ENCODE measurements at places on chromosomes 13 and 19.
A peak's percentile ranks its signal among the peaks of the same experiment; 100 is the strongest.

- no peak for DNase-seq
These were observed 4.3 kb downstream of the SOX1 start for GRCh38 chr13:112071102-112071722.

DNA sequence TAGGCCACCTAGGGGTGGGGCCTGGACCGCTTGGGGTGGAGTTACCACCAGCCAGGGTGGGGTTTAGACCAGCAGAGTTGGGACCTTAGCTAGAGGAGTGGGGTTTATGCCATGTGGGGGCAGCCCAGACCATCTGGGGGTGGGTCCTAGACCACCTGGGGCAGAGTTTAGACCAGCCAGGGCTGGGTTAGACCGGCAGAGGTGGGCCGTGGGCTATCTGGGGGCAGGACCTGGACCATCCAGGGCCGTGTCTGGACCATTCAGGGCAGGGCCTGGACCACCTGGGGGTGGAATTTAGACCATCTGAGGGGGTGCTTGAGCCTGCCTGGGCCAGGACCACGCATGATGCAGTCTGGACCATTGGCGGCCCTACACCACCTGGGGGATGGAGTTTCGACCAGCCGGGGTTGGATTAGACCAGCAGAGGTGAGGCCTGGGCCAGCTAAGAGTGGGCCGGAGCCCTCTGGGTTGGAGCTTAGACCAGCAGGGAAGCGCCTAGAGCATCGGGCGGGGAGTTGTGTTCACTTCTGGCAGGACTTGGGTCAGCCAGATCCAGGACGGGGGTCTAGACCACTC is 10.0 kb upstream of the CACNG6 start:
- no peak for DNase-seq

DNA sequence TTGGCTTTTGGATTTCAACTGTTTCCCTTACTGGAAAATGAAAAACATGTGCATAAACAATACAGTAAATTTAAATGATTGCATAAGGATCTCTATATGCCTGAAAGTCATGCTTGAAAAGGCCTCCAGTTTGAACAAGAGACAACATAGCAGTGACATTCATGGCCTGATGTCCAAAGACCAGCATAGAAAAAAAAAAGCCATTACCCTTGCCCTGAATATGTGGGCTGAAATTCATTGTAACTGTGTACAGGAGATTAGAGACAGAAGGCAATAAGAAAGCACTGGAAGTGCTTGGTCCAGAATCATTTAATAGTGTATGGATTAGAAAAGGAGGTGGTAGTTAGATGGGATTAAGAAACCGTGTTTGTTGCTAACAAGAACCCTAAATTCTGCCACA is 15.4 kb downstream of the MIR17HG start:
- no peak for DNase-seq

- no peak for DNase-seq
These were observed 9.6 kb downstream of the KLK5 start for GRCh38 chr19:50943074-50943828.

- DNase-seq = no peak
These were observed 14.7 kb downstream of the ADGRE3 start for GRCh38 chr19:14659874-14660489.

- no peak for DNase-seq
These were observed 855.9 kb upstream of the KLHL1 start for GRCh38 chr13:70964124-70964523.

DNA sequence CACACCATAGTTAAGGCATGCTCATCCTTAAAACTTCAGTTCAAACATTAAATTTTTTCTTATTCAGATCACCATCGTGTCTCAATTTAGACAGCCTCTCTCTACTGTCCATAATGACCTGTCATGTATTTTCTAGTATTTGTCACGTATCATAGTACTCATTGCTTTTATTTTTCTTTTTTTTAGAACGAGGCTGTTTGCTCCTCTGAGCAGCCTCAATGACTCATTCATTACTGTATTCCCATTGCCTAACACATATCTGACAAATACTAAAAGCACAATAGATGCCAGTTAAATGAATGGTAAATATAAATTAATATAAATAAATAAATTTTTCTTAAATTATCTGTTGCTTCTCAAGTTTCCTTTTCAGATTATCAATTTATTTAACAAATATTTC is 245.5 kb downstream of the TUBA3C start:
- no peak for DNase-seq

- DNase-seq = no peak
These were observed 26.2 kb downstream of the INSR start for GRCh38 chr19:7267792-7268704.

GRCh38 chr19:15640904-15641597 is 354 bp downstream of the CYP4F3 start:
- DNase-seq = no peak

DNA sequence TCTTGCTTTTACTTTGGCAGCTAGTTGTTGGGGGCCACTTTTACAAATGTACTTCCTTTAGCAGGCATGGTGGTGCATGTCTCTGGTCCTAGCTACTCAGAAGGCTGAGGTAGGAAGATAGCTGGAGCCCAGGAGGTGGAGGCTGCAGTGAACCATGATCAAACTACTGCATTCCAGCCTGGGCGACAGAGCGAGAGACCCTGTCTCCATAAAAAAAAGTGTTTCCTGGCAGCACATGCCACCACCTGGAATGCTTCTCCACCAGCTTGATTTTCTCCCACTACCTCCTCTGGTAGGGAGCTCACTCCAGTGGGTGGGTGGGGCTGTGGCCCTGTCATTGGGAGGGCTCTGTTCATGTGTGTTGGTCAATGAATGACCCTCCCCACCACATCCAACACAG is 12.5 kb downstream of the FZR1 start:
- no peak for DNase-seq

- peak; percentile 54 for DNase-seq
These were observed 26.4 kb upstream of the TPT1 start for GRCh38 chr13:45367358-45367757.

DNA sequence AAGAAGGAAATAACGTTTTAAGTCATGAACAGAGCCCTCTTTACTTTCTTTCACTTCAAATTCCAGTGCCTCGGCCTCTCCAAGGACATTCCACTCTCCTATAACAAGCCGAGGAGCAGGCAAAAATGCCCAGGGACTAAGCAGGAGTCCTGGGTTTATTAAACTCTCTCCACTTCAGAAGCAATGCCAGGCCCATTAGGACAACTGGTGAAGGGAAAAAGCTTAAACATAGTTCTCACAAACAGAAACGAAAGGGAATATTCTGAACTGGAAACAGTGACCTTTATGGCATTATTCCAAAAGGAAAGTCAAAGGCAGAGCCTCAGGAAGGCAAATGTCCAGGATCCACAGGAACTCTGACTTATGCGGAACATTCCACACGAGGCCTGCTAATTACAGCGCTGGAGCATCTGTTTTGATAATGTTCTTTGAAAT is 30.9 kb upstream of the MED4 start:
- peak; percentile 22 for DNase-seq

DNA sequence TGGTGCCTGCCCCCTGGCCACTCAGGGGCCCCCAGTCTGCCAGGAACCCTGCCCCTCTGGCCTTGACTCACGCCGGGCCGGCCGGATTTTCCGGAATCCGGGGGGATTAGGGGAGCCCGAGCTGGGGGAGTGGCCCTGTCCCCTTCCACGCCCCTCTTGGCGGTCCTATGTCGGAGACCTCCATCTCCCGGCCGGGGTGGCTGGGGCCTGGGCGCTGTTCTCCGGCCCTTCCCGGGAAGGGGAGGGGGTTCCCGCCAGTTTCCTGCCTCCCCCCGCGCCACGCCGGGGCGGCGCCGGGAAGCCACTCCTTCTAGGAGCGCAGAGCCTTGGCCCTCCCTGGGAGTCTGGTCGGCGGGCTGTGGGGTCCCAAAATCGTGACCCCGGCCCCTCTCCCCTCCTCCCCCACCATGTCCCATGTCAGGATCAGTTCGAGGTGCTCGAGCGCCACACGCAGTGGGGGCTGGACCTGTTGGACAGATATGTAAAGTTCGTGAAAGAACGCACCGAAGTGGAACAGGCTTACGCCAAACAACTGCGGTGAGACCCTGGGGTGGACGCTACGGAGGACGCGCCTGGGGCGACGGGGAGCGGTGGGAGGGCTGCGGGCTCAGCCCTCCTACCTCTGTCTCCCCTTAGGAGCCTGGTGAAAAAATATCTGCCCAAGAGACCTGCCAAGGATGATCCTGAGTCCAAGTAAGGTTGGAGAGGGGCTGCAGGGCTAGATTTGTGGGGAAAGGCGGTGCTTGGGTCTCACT is 1.3 kb downstream of the TRIP10 start:
- DNase-seq = peak; percentile 59

GRCh38 chr13:33109801-33110200 is 93.6 kb downstream of the KL start:
- no peak for DNase-seq

DNA sequence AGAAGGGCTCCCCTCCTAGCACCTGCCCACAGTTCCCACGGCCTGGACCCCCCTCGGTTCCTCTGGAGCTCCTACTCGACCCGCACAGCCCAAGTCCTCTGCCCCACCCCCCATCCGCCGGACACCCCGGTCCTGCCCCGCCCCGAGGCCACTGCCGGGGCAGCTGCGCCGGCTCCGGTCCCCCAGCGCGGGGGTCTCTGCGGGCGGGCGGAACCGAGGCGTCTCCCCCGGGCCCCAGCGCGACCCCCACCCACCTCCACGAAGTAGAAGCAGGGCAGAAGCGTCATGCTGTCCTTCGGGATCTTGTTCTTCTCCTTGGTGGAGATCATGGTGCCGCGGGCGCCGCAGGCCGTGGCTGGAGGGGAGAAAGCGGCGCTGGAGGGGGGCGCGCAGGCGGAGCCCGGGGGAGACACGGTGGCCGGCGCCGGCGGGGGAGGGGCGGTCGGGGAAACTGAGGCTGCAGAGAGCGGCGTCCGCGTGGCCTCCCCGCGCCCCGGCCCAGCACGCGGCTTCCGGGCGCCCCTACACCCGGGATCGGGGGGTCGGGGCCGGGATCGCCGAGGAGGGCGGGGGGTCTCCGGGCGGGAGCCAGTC is 427 bp downstream of the PLPPR3 start:
- DNase-seq = no peak

DNA sequence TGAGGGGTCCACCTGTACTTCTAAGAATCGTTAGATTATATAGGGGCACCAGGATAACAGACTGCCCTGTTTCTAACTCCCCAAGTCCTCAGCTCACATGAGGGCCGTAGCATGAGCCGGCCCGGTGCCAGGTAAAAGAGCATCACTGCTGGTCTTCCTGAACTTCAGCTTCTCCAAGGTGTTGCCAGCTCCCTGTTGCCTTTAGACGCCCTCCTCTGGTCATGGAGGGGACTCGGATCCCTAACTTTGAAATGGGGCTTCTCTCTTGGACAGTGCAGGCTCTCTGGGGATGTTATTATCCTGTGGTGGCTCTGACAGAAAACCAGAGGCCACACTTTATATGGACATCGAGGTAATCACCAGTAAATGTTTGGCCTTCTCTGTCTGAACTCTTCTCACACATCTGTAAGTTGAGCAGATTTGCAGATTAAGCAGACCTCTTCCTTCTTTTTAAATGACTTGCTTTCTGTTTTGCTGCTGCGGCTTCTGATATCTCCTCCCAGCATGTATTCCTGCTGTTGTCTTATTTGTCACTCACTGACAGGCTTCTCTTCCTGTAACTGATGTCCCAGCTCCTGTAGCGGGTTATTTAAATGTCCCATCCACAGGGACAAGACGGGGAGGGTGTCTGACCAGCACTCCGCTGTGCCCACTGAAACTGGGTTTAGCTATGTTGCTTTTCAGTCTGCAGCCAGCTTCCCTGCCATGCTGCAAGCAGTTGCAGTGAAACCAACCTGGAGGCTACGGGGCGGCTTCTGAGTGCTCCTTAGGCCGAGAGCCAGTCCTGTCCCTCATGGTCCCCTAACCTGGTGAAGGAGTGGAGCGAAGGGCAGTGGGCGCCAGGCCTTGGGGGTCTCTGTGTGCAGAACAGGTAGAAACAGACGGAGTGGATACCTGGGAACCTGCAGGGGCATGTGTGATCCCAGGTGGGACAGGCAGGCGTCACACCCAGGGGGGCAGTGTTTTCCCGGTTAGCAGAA is 39.2 kb downstream of the TSSK6 start:
- peak; percentile 28 for DNase-seq

DNA sequence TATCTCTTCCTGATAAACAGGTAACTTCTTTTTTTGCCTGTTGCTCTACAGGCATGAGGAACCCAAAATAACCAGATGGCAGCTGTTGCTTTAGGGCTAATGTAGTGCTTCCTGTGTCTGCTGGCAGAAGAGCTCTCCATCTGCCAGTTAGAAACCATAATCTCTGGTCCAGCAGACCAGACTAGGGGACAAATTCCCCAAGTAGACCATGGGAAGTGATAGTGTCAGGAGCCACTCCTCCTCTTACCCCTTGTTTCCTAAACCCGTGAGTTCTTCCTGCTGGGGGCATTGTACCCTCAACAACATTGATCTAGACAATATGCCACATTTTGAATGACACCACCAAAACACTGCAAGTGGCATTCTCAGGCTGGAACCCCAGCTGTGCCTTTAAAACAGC is 135.9 kb downstream of the DLEU7 start:
- no peak for DNase-seq

DNA sequence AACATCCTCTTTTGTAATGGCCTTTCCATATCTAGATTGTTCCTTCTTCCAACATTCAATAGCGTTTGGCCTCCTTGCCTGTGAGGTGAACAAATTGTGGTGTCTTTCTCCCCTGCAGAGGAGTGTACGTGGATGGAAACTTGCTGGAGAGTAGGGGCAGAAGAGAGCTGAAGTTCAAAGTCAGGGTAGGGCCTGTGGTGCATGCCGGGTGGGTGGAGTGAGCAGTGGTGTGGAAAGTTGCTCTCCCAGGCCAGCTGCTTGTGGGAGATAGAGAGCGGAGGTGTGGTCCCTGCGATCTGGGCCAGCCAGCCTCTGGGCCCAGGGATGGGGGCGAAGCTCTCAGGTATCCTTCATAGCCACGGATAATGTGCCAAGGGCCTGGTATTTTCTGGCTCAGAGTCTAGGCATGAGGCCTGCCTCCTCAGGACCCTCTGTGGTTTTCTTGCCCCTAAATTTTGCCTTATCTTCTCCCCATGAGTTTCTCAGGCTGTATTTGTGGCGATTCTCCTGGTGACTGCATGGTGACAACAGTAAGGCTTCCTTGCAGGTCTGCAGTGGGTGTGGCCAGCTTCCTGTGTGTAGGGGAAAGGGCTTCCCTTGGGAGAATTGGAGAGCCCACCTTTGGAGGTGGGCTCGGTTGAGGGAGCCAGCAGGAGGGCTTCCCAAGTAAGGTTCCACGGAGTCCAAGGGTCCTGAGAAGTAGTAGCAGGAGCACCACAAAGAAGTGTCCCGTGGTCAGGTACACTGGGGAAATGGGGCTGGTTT is 6.7 kb downstream of the RGCC start:
- no peak for DNase-seq

DNA sequence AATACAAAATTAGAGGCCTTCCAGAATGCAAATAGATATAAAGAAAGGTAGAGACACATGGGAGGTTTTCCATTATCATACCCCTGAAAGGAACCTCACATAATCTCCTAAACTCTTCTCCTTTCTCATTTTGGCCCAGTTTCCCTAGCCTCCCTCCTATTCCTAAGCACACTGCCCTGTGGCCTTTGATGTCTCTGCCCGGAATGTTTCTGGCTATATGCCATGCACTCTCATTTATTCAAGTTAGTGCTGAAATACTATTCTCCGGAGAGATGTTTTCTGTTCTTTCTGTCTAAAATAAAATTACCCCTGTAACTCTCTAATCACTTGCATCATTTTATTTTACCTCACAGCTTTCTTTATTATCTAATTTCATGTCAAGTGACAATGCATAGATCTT is 1287.7 kb downstream of the SLITRK5 start:
- DNase-seq = peak; percentile 46

GRCh38 chr13:48602296-48603016 is 51.3 kb upstream of the CYSLTR2 start:
- DNase-seq = peak; percentile 36

Measured in thyroid gland (tissue), 4 donors.